Stimulated activated CD4-positive, alpha-beta T cell treated with anti-CD3 and anti-CD28 coated beads, Interleukin-1b, Interleukin-23, amount 100 ng/mL, for 24 hours (primary cell): ENCODE measurements at places on chromosomes 5 and 9.

- no peak for DNase-seq
Measured at GRCh38 chr9:95333426-95333825, 15.9 kb upstream of the FANCC start.

DNA sequence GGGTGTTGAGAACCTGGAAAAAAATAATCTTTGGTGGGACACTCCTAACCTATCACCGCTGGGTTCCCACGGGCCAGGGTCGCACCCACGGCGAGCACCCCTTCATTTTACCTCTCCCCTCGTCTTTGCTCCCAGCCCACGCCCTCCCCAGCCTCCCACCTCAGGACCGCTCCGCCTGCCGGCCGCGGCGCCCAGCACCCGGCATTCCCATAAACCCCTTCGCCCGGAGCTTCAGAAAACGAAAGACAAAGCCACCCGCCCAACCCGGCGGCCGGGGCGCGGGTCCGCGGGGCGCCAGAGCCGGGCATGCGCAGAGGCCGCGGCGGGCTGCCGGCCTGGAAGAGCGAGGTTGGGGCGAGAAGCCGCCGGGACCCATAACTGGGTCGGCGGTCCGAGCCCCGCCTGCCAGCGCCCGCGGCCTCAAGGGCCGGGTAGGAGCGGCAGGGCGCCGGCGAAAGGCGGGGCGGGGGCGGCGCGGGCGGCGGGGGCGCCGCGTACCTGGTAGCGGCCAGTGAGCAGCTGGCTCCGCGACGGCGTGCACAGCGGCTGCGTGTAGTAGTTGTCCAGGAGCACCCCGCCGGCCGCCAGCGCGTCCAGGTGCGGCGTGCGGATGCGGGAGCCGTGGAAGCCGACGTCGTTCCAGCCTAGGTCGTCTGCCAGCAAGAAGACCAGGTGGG lies 533 bp downstream of the ARSB start:
- peak; percentile 66 for DNase-seq

DNA sequence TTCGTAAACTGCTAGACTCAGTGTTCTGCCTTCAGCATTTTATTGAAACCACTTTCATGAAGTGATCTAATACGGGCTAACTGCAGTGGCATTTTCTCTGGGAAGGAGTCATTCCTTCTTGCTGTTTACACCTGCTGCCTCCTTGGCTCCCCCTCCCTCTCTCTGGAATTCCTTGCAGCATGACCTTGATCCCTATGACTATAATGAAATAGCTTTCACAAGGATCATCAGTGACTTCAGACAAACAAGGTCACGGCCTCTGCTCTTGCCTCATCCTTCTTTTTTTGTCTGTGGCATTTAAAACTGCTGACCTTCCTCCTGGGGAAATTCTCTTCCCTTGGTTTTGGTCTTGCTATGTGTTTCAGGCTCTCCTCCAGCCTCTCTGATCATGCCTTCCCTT lies 90.2 kb downstream of the ZNF462 start:
- no peak for DNase-seq

- DNase-seq: no peak
Measured at GRCh38 chr5:19547640-19548039, 440.4 kb downstream of the CDH18 start.
